ENCODE measurements at places on chromosomes 11 and 22. TPM values are rescaled to one million over a fixed set of nuclear protein-coding genes. Genes with fewer than 3 reads are reported as not detected.

Gene KRTAP5-11
- total RNA-seq = not detected

Gene PATE2
- not detected for total RNA-seq

Gene TESMIN
- 30.2 TPM for total RNA-seq

Gene VSIG10L2
- total RNA-seq = not detected

Gene RAC2
- total RNA-seq = 50.5 TPM

Gene PNPLA5
- total RNA-seq = not detected

Gene CD3D
- total RNA-seq = not detected

Gene PATE4
- not detected for total RNA-seq

Measured in PC-3 (cell line).